ENCODE measurements at places on chromosomes 3 and 15. TPM values are rescaled to one million over a fixed set of nuclear protein-coding genes. Genes with fewer than 3 reads are reported as not detected.

Gene SLC12A1
- not detected for polyA plus RNA-seq

Gene FRMD4B
- polyA plus RNA-seq: 2.4 TPM

DNA sequence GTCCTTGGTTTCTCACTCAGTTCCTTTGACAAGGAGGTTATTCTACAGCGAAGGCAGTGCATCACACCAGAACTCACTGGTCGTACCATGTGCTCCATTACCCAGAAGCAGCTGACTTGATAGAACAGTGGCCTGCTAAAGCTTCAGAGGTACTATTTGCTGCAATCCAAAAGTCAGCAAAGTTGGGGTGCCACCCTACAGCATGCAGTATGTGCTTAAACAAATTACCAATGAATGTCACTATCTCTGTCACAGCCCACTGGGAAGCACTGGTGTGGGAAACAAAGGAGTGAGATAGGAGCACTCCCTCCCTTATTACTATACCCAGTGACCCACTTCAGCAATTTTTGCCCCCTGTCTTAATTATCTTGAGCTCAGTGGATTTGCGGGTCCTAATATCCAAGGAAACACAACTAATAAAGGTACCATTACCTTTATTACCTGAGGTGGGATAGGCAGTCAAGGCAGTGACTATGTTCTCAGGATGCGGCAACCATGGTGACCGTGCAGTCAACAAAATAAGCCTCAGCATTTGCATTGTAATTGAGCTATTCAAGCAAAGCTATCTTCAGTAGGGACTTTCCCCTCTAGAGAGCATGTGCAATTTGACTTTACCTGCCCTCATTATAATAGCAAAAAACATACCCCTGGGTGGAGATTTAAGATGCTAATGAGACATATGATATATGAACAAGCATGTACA is 199.4 kb downstream of the OCA2 start:
- H3K36me3 ChIP-seq: no peaks in the 10 kb centered on the region
- H3K4me3 ChIP-seq: no peak overlapping the region
- no peak for DNase-seq
- H3K27ac ChIP-seq: no peak overlapping the region
- no peaks in the 10 kb centered on the region for H3K4me1 ChIP-seq

DNA sequence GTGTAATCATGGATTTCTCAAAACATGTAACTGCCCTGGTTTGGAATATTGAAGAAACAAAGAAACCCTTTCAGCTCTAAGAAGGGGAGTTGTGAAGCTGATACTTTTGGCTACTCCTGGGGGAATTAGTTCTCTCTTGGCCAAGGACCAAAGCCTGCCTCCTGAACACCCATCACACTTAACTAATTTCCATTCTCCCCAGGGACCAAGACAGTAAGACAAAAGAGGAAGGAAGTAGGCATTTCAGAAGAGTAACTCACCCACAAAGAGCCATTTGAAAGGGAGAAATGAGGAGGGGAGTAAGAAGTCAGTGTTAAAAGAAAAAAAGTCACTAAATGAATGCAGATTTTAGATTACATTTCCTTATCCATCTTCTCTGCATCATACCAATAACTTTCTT is 328.0 kb upstream of the SOX2 start:
- DNase-seq: no peak
- H3K4me3 ChIP-seq: no peak overlapping the region
- H3K27me3 ChIP-seq: no peaks in the 10 kb centered on the region

- DNase-seq: peak; percentile 44
- peak overlapping the region; percentile 87 for H3K27ac ChIP-seq
- H3K4me3 ChIP-seq: peak overlapping the region; percentile 99
- H3K36me3 ChIP-seq: no peaks in the 10 kb centered on the region
- peaks cover 13% of the 10 kb centered on the region for H3K4me1 ChIP-seq
- H3K27me3 ChIP-seq: no peaks in the 10 kb centered on the region
These were observed 778 bp upstream of the AP4E1 start for GRCh38 chr15:50907601-50908208.

- H3K27ac ChIP-seq: no peak overlapping the region
- no peak for DNase-seq
- peaks cover 13% of the 10 kb centered on the region for H3K4me1 ChIP-seq
- H3K4me3 ChIP-seq: no peak overlapping the region
These were observed 31.2 kb downstream of the PRR23E start for GRCh38 chr3:127224118-127224517.

DNA sequence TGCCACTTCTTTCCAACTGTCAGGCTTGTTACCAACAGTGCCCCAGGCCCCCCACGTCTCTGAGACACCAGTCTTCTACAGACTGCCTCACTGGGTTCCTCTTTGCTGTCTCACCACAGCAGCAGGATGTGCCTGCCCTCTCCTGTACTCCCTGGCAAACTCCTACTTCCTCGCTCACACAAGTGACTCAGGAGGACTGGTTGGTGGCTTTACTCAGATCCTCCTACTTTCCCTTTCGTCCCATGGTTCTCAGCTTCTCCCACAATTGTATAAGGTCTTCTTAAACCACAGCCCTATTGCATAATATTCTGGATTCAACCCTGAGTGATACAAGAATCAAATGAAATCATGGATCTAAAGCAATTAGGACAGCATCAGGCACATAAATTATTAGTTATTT is 246.6 kb upstream of the PROK2 start:
- no peaks in the 10 kb centered on the region for H3K36me3 ChIP-seq
- no peak overlapping the region for H3K4me3 ChIP-seq
- no peak overlapping the region for H3K27ac ChIP-seq
- no peaks in the 10 kb centered on the region for H3K4me1 ChIP-seq
- H3K27me3 ChIP-seq: no peaks in the 10 kb centered on the region

DNA sequence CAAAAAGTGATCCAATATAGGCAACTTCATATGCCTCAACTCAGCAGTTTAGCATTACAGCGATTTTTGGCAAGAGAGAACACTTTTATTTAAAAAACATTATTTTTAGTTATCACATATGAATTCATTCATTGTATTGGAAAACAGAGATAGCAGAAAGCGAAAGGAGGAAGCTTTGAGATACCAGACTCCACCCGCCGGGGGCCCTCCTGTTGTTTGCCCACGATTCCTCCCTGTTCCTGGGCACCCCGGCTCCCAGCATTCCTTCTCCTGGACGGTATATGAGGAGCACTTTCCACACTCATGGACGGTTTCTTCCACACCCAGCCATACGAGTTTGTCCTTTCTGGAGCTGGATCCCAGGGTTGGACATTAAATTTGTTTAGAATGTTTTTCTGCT is 18.2 kb downstream of the APBA2 start:
- H3K27ac ChIP-seq: no peak overlapping the region
- H3K36me3 ChIP-seq: no peaks in the 10 kb centered on the region
- H3K27me3 ChIP-seq: no peaks in the 10 kb centered on the region
- no peaks in the 10 kb centered on the region for H3K4me1 ChIP-seq

All from HepG2 (cell line).